ENCODE measurements at places on chromosomes 6 and 20. TPM values are rescaled to one million over a fixed set of nuclear protein-coding genes. Genes with fewer than 3 reads are reported as not detected.

The GATA5 gene
- not detected for total RNA-seq

The SGK2 gene
- total RNA-seq = 1.6 TPM

The PLCG1 gene
- 320 TPM for total RNA-seq

The DCDC2 gene
- total RNA-seq = not detected

The DPPA5 gene
- not detected for total RNA-seq

The LPA gene
- 0.43 TPM for total RNA-seq

The ALDH8A1 gene
- 1.2 TPM for total RNA-seq

The PROKR2 gene
- total RNA-seq = not detected

The MCM9 gene
- total RNA-seq = 20.7 TPM

The MEP1A gene
- not detected for total RNA-seq

The RNF114 gene
- 53.0 TPM for total RNA-seq

The PPIL6 gene
- total RNA-seq = 3.3 TPM

The NR2E1 gene
- not detected for total RNA-seq

The ARFGEF3 gene
- total RNA-seq = 0.30 TPM

The OTOR gene
- total RNA-seq = not detected

The MEI4 gene
- total RNA-seq = 0.44 TPM

The TREML1 gene
- total RNA-seq = not detected

Measured in neural crest cell (in vitro differentiated cells).